ENCODE measurements at places on chromosomes 16 and 17.

DNA sequence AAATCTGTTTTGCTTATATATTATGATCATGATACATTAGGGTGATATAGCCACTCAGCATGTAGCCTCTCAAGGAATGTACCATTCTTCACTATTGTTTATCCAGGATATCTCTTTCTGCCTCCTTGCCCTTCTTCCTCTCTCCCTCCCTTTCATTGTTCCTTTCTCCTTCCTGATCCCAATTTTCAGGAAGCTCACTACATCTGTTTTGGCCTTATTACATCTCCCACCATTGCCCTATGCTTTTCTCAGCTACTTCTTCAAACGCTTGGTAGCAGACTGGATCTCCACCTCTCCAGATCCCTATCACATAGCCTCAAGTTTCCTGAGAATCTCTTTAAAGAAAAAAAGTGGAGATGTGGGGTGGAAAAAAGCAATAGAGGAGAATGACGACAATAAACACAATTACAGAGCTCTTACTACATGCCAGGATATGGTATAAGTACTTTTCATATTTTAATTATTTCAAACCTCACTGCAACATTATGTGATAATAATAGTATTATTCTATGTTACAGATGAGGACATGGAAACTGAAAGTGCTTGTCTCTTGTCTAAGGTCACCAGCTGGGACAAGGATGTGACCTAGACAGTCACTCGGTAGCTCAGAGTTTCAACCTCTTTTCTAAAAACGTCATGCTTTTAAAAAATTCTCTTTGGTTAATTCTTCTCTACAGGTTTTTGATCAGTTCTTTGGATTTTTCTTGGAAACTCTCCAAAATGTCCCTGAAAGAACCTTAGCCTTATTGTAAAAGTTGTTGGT is 959.1 kb downstream of the CDH11 start:
- DNase-seq = no peak

DNA sequence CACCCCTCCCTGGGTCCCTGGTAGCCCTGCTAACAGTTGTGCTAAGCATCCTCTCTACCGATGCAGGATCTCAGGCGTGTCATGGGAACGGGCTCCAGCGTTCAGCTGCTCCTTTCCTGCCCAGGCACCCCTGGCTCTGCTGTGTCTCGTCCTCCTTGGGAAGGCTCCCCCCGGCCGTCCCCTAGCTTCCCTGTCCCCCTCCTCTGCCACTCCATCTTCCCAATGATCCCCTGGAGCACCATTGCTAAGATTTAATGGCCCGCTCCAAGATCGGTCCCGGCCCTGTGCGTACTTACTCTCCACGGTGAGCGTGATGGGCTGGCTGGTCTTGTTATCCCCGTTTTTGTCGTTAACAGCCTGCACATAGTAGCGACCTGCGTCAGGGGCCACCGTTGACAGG is 135.5 kb upstream of the CDC42EP4 start:
- no peak for DNase-seq

DNA sequence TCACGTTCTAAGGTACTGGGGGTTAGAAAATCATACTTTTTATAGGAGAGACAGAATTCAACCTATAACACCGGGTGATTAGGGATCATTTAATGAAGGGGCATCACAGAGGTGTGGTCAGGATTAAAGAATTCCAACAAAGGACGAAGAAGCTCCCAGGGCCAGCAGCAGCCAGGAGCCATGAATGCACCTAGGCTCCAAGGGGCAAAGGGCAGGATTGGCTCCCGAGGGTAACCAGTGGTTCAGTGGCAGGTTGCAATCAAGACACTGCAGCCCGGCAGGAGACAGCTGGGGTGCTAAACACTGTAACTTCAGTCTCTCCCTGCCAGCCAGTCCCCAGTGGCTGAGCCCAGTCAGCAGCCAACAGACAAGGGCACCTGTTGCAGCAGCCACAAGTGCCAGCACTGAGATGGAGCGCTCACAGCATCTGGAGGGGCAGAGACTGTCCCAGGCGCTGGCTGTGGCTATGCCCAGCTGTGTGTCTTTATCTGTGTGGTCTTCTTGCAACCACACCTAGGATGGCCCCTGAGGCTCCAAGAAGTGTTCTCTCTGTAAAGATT is 23.9 kb downstream of the DHRS7C start:
- DNase-seq = no peak

- peak; percentile 76 for DNase-seq
Observed at GRCh38 chr17:14197586-14197985, 39.1 kb downstream of the CDRT15 start.

GRCh38 chr17:62164747-62165722 is 100.0 kb upstream of the MED13 start:
- DNase-seq = no peak

- peak; percentile 28 for DNase-seq
Observed at GRCh38 chr16:85614338-85615013, 1.4 kb downstream of the GSE1 start.

GRCh38 chr17:51793686-51794085 is 364.8 kb downstream of the CA10 start:
- DNase-seq = no peak

- DNase-seq = no peak
Observed at GRCh38 chr16:79587897-79588296, 12.6 kb downstream of the MAF start.

DNA sequence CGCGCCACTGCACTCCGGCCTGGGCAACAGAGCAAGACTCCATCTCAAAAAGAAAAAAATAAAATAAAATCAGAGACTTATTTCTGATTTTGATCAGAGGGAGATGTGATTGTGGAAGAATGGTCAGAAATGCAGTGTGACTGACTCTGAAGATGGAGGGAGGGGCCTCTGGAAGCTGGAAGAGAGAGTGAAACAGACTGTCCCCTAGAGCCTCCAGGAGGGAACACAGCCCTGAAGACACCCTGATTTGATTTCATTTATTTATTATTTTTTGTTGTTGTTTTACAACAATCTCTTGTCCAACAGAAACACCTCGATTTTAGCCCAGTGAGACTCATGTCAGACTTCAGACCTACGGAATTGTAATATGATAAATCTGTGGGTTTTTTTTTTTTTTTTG is 26.1 kb downstream of the BCL7C start:
- no peak for DNase-seq

GRCh38 chr16:70735141-70735979 is 49.5 kb upstream of the MTSS2 start:
- DNase-seq = peak; percentile 31

GRCh38 chr16:17360693-17361122 is 110.1 kb downstream of the XYLT1 start:
- no peak for DNase-seq

DNA sequence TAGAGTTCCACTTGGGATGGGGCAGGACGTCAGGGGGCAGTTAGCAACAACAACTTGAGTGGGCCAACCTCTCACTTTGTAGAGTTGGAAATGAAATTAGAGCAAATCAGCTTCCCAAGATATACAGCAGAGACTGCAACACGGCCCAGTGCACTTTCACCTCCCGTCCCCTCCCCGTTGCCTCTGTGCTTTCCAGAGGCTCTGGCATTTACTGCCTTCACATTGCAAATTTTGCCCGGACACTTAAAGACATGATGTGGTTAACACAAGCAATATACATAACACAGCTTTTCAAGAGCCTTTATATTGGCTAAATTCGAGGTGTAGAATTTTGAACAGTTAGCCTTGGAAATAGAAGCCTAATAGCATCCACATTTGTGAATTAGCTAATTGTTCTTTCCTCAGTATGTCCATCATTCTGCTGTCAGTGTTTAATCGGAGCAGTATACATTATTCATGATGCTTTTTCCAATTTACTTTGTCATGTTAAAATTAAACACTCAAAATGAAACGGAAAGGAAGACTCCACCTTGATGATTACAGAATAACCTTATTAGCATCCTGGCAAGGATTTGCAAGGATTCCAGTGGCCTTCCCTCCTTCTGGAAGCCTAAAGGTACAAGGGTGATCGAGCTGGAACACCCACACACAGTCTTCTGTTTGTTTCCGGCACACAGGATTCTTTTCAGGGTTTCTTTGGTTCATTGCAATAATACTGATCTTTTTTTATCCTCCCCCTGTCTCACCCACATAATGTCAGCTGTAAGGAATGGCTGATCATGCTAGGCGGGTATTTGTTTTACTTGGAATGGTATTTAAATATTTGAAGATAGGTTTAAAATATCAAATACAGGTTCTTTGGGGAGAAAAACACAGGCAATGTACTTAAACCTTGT is 190.9 kb upstream of the CACNG5 start:
- DNase-seq = no peak

DNA sequence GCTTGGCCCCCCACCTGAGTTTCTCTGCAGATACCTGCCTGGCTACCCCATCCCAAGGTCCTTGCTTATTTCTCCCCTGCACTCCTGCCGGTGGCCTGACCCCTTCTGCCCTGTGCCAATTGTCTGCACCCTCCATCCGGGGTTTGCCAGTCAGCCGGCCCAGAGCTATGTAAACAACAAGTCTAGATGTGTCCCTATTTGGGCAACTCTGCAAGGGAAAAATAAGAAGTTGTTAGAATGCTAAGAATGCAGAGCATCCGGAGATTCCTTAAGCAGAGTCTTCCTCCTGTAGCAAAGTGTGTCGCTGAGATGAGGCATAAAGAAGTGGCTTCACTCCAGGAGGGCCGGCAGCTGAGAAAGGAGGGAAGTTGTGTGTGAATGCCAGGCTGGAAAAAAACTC is 46.6 kb downstream of the RGS9 start:
- no peak for DNase-seq

GRCh38 chr17:17971431-17972125 is 622 bp downstream of the TOM1L2 start:
- DNase-seq = peak; percentile 57

GRCh38 chr16:89094252-89094879 is 714 bp downstream of the ACSF3 start:
- DNase-seq = peak; percentile 46

DNA sequence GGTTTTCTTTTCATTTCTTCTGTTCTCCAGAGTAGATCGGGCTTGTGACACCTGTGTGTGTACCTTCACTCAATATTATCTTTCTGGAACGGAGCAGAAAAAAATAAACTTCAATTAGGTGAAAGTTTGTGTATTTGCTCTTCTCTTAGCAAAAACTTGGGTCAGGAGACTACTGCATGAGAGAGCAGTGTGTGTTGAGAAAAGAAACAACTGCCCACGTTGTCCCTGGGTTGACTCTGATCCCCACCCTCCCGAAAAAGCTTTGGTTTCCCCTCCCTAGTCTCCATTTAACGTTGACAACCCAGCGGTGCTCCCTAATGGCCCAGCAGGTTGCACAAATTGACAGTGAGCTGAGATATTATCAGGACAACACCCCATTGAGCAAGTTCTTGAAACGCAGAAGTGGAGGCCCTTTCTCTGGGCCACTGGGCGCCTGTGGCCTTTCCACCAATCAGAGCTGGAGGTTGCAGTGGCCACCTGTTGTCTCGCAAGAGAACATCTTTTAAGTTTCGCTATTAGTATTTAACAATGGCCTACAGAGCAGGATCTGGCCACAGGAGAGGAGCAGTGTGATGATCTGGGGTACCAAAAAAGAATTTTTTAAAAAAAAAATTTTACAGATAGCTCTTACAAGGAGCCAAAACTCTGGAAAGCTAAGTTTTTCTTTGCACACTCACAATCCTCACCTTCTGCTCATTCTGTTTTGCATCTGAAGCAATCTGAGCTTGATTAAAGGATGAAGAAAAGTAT is 1.5 kb upstream of the TOX3 start:
- no peak for DNase-seq

- DNase-seq = no peak
Observed at GRCh38 chr17:60863892-60864707, 186.4 kb downstream of the BCAS3 start.

- DNase-seq = no peak
Observed at GRCh38 chr17:67491681-67492024, 114.6 kb downstream of the PITPNC1 start.

GRCh38 chr16:30882429-30883310 is 11.2 kb downstream of the BCL7C start:
- no peak for DNase-seq

GRCh38 chr16:3879887-3880564 is 487 bp downstream of the CREBBP start:
- peak; percentile 78 for DNase-seq

DNA sequence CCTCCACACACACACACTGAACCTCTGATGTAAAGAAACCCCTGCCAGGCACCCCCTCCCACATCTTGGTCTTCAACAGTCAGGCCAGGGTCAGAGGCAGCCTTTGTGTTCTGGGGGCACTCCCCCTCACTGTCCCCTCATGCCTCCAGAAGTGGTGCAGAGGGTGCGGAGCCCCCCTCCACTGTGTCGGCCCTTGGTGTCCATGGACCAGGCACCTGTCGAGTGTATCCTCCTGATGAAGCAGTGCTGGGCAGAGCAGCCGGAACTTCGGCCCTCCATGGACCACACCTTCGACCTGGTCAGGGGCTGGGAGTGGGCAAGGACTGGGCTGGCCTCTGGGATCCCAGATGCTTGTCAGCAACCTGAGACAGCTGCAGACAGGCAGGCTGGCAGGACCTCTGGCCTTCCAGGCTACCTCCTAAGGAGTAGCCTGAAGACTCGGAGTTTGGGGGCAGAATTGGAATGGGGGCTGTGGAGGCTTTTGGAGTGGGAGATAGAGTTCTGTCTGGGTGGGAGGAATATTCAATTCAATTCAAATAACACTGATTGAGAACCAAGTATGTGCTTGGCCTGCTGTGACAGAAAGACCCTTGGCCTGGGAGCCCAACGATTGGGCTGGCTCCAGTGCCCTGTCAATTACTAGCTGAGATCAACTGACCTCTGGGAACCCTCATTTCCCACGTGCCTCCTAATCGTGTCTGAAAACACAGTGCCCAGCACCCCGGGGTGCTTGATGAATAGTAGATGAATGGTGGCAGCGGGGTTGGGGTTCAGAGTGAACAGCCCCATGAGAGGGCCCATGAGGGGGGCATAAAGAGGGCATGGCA is 11.5 kb downstream of the GUCY2D start:
- no peak for DNase-seq

DNA sequence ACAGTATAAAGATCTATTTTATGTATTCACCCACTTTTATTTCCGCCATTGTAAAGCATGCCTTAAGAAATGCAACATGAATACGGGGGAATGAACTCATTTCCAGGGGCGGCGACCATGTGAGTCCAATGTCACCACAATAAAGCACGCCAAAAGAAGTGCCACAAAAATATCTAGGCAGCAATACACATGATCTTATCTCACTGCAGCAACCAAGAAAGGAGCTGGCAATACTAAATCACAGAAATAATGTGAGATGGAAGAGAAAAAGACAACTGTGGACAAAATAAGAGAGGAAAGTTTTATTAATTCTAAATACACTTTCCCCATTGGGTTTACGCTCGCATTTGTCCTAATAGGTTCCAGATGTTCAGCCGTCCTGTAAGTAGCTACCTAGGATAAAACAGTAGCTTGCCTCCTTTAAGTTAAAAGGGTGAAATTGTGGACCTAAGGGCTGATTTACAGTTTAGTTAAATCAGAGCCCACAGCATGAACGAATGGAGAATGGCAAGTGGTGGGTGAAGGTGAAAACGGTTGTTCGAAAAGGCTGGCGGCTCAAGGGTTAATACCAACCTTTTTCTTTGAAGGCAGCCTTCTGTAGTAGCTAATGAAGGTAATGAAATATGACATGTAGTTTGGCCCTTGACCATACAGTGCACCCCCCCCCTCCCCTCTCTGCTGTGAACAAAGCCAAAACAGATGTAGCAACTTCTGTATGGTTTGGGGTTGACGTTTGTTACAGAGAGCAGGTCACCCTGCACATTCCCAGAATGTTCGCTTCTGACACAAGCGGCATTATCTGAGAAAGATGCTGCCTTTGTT is 504.2 kb upstream of the PSMD7 start:
- DNase-seq = no peak
